NCI-H460 (cell line): ENCODE measurements at places on chromosomes 13 and 19. TPM values are rescaled to one million over a fixed set of nuclear protein-coding genes. Genes with fewer than 3 reads are reported as not detected.

The LPAR2 gene
- total RNA-seq, result 1.5 and 2.5 TPM in 2 replicates

The JUND gene
- 37.7 and 56.6 TPM in 2 replicates for total RNA-seq

The FFAR2 gene
- not detected in 2 replicates for total RNA-seq

DNA sequence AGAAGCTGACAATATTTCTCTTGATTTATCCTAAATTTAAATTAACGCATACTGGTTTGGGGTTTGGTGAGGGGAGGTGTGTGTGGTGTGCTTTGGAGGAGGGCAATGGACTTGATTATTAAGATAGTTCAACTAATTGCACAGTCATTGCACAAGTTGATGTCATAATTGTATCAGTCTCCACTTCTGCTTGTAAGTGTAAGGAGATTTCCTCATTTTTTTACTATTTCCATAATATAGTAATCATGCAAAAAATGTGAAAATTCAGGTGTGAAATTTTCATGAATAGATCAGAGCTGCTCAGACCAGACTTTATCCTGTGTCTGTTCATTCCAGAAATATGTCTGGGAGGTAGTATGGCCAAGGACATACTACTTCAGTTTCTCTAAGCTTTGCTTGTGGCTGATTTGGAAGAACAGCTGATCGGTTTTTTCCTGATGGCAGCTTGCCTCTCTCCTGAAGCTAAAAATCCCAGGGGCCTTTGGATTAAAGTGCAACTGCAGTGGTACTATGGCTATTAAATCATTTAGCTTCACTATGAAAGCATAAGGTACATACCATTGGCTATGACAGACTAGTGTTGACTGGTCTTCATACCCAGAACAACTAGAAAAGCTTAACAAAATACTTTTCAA is 201.8 kb upstream of the MIR17HG start:
- no peak for DNase-seq

- DNase-seq, result no peak
Observed at GRCh38 chr13:23866420-23867026, 22.7 kb downstream of the MIPEP start.

DNA sequence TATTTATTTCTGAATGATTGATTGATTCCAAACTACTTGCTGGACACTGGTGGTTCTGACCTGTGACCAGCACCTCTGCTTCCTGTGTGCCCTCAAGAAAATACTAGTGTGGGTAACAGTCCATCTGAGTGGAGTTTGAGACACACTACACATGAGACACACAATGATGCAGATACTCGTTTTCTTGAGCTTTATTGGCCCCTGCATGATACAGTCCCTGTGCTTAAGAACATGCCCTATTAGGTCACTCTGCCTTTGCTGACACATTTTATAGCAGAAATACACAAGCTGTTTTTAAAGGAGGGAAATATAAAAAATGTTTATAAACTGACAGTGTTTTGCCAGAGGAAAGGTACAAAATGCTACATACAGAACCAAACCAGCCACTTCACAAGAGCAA is 126.9 kb downstream of the STK24 start:
- no peak for DNase-seq

- DNase-seq, result no peak
Observed at GRCh38 chr13:108980237-108980636, 350.8 kb downstream of the MYO16 start.
